ENCODE measurements at places on chromosomes 1 and 21.

DNA sequence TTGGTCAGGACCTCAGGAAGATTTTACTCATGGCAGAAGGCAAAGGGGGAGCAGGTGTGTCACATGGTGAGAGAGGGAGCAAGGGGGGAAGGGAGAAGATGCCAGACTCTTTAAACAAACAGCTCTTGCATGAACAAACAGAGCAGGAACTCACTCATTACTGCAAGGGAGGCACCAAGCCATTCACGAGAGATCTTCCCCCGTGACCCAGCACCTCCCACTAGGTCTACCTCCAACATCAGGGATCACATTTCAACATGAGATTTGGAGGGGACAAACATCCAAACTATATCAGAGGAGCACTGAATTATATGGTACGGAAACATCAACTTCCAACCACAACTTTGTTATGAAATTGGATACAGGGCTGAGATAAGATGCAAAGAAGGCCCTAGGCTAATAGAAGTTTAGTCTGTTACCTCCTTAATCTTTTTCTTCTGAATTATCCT lies 164.9 kb downstream of the ST6GALNAC3 start:
- no peak for DNase-seq

DNA sequence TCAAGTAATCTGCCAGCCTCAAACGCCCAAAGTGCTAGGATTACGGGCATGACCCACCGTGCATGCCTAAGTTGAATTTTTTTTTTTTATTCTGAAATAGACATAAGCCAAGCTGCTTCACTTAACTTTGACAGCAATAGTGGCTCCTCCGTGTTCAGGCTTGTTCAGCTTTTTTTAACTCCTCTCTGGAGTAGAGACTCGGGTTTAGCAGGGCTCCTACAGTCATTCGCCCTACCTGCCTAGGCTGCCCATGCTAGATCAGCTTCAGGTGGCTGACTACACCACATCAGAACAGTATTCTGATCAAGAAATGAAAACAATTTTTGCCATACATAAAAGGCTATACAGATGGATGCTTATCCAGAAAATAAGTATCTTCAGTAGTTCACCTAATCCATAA lies 14.7 kb downstream of the ARID4B start:
- DNase-seq, result no peak

GRCh38 chr1:90987841-90988240 lies 34.0 kb downstream of the ZNF644 start:
- DNase-seq, result no peak

GRCh38 chr1:110159168-110159567 lies 8.9 kb downstream of the SLC6A17 start:
- no peak for DNase-seq

- DNase-seq, result no peak
Measured at GRCh38 chr1:229106526-229107125, 164.3 kb upstream of the RAB4A start.

DNA sequence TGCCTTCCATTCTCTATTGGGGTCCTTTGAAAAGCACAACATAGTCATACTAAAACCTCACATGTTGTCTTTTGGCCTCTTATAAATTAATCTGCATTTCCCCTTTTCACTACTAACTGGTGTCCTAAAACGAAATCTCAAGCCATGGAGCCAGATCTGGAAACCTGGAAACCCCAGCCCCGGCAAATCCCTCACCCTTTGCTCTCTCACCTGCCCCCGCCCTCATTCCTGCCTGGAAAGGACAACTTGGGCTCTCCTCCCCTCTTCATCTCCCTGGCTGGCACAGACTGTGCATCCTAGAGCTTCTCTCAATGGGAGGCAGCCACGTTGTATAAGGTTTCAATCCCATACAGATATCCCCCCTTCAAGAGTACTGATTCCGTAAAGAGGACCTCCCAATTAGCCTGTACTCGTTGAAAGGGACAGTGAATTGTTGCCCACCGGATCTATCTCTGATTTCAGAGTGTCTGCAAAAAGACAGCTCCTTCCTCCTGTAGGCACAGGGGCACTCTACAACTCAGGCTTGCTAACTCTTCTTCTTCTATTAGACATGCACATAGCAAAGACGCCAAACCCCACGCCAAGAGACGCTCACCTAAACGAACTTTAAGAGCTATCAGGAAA lies 1.4 kb downstream of the DUSP10 start:
- no peak for DNase-seq

DNA sequence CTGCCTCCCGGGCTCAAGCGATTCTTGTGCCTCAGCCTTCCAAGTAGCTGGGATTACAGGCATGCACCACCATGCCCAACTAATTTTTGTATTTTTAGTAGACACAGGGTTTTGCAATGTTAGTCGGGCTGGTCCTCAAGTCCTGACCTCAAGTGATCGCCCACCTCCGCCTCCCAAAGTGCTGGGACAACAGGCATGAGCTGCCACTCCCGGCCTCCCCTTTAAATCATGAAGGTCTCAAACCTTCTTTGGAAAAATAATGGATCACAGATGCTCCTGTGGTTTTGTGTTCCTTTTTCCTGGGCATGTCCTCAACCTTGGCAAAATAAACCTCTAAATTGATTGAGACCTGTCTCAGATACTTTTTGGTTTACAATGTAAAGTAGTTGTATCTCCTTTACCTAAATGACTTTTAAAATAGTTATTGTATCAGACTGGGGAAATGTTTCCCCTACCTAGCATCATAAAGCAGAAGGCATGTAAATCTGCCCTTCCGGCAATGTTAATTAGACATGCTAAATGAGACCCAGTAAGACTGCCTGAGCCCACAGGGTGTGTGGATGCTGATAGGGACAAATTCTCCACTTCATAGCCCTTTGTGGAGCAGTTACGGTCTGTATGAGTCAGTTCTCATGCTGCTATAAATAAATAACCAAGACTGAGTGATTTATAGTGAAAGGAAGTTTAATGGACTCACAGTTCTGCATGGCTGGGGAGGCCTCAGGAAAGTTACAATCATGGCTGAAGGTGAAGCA lies 27.8 kb downstream of the CBR1 start:
- DNase-seq, result no peak

GRCh38 chr1:46508757-46509156 lies 19.1 kb downstream of the DMBX1 start:
- no peak for DNase-seq

- no peak for DNase-seq
Measured at GRCh38 chr1:98733782-98734112, 72.2 kb downstream of the SNX7 start.

DNA sequence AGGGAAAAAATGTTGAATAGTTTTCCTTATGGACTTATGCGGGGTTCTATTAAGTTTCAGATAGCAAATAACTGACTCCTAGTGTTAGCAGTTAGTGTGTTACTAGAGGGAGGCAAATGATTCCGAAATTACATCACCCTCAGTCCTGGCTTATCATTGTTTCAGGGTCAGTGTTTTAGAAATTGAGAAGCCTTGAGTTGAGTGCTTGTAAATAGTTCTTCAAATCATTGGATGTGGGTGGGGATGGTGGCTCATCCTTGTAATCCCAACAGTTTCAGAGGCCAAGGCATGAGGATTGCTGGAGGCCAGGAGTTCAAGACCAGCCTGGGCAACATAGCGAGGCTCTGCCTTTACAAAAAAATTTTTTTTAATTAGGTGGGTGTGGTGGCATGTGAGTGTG lies 21.3 kb downstream of the SOAT1 start:
- DNase-seq, result no peak

- DNase-seq, result no peak
Measured at GRCh38 chr1:93619507-93620171, 62.0 kb downstream of the BCAR3 start.

GRCh38 chr1:229124520-229125124 lies 146.3 kb upstream of the RAB4A start:
- no peak for DNase-seq

DNA sequence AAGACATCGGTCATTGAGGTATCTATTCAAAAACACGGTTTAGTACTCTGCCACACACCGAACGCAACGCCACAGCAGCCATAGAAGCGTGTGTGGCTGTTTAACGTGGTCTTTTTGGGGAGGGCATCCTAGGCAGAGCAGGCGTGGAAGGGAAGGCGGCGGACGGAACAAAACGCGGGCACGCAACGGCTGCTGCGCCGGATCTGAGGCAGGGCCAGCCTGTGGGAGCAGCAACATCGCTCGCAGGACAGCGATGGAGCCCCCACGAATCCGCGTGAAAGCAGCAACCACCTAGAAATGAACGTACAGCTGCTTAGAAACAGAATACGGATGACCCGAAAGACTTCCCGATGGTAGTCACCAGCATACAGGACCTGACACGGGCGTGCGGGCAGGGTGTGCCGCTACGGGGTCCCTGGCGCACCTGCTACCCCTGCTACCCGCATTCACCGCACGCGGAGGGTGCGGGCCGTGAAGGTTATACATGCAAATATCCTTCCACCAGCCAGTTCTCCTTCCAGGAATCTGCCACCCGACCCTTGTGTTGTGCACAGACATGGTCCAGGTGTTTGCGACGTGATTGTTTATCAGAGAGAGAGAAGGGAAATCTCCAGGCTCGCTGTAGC lies 114.4 kb upstream of the COL6A1 start:
- no peak for DNase-seq

GRCh38 chr1:231666937-231667608 lies 40.5 kb downstream of the DISC1 start:
- no peak for DNase-seq

DNA sequence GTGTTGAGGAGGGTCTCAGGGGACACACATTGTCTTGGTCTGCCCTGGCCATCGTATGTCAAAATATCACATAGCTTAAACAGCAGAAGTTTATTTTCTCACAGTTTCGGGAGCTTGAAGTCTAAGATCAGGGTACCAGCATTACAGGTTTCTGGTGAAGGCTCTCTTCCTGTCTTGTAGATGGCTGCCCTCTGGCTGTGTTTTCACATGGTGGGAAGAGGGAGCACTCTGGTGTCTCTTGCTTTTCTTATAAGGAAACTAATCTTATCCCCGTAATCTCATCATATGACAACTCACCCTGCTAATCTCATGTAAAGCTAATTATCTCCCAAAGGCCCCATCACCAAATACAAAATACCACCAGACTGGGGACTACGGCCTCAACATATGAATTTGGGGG lies 246.9 kb upstream of the ST6GALNAC5 start:
- DNase-seq, result no peak

GRCh38 chr1:157193702-157194391 lies 55.7 kb upstream of the ETV3 start:
- peak; percentile 25 for DNase-seq

GRCh38 chr1:205335692-205336091 lies 14.1 kb upstream of the NUAK2 start:
- peak; percentile 61 for DNase-seq

GRCh38 chr1:245433561-245433960 lies 278.8 kb downstream of the KIF26B start:
- no peak for DNase-seq

DNA sequence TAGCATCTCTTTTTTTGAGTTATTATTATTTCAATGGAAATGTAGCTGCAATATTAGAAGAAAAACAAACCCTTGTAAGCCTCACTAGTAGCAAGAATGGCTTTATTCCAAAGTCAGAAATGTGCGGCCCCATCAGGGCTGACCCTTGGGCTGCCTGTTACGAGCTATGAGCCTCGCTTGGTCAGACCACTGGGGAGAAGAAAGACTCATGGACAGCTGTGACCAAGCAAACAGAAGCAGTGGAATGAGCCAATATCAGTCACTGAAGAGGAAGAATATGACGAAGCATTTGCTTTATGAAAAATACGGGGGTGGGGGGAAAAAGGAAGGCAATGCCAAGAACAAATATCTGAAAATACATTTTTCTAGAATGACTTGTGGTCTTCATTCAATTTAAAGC lies 504.5 kb downstream of the LMO4 start:
- no peak for DNase-seq

DNA sequence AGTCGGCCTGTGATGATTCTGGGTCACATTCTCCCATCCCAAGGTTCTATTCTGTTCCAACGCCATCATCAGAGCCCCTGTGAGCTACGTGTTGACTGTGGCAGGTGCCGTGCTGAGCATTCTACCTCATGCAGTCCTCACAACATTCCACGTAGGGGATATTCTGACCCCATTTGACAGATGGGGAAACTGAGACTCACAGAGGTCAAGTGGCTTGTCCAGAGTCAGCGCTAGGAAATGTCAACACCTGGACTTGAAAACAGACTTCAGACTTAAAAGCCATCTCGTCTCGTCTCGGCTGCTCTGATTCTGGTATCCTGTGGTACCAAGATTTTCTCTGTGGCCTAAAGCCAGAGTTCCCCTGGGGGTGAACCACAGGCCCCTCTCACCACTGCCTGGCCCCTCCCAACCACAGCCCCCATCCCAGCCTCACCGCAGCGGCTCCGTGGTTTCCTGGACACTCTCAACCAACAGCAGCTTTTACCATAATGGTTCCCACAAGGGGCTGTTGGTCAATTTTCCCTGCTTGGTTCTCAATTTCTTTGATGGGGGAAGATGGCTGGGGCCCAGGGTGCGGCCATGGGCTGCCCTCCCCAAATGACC lies 39.6 kb downstream of the SDC3 start:
- no peak for DNase-seq

GRCh38 chr1:234638832-234639799 lies 29.1 kb upstream of the IRF2BP2 start:
- DNase-seq, result no peak

DNA sequence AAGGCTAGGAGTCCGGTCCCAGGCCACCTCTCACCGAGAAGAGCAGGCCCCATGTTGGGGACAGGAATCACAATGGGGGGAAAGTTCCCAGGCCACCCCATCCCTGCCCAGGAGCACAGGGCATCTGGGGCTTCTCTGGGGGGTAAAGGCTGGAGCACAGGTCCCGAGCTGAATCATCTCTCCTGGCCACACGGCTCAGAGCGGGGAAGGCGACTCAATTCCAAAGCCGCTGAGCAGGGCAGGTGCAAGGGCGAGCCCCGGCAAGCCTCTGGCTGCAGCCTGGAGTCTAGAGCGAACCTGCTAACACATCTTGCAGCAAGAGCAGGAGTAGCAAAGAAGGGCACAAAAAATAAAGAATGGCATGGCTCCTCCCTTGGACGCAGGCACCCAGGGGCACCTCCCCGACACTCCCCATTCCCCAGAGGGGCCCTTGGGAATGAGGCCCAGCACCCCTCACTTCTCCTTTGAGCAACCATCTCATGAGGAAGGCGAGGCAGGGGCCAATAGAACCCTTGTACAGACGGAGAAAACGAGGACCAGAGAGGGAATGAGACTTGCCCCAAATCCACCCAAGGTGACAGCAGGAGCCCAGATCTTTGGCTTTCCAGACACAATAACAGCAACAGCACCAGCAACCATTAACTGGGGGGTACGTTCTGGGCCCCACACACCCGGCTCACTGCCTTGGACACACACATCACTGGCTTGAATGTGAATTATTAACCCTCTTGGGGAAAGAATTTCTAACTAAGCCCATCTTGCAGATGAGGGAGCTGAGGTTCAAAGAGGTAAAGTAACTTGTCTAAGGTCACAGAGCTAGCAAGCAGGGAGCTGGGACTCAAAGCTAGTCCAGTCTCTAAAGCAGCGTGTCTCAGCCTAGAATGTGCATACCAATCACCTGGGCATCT lies 20.7 kb upstream of the ALDH4A1 start:
- no peak for DNase-seq

GRCh38 chr1:218525031-218525430 lies 179.9 kb downstream of the TGFB2 start:
- no peak for DNase-seq

GRCh38 chr1:203133970-203134725 lies 6.6 kb downstream of the ADORA1 start:
- DNase-seq, result no peak

GRCh38 chr1:245650441-245650960 lies 495.7 kb downstream of the KIF26B start:
- no peak for DNase-seq
